Activated naive CD4-positive, alpha-beta T cell (primary cell): ENCODE measurements at places on chromosomes 2 and 18.

GRCh38 chr18:79275992-79276391, 119.7 kb upstream of the NFATC1 start:
- DNase-seq: no peak

DNA sequence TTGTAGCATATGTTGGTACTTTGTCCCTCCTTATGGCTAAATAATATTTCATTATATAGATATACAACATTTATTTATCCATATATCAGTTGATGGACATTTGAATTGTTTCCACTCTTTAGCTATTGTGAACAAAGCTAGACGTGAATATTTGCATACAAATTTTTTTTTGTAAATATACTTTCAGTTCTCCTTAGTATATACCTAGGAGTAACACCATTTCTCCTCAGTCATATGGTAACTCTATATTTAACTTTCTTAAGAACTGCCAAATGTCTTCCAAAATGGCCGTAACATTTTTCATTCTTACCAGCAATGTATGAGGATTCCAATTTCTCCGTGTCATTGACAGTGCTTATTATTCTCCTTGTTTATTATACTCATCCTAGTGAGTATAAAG, 74.5 kb downstream of the TMEM185B start:
- no peak for DNase-seq

GRCh38 chr18:32156855-32157254, 33.0 kb upstream of the MEP1B start:
- no peak for DNase-seq

GRCh38 chr2:218384975-218385374, 2.9 kb downstream of the SLC11A1 start:
- DNase-seq: no peak

- no peak for DNase-seq
Measured at GRCh38 chr2:217409949-217410680, 550.3 kb upstream of the TNP1 start.

DNA sequence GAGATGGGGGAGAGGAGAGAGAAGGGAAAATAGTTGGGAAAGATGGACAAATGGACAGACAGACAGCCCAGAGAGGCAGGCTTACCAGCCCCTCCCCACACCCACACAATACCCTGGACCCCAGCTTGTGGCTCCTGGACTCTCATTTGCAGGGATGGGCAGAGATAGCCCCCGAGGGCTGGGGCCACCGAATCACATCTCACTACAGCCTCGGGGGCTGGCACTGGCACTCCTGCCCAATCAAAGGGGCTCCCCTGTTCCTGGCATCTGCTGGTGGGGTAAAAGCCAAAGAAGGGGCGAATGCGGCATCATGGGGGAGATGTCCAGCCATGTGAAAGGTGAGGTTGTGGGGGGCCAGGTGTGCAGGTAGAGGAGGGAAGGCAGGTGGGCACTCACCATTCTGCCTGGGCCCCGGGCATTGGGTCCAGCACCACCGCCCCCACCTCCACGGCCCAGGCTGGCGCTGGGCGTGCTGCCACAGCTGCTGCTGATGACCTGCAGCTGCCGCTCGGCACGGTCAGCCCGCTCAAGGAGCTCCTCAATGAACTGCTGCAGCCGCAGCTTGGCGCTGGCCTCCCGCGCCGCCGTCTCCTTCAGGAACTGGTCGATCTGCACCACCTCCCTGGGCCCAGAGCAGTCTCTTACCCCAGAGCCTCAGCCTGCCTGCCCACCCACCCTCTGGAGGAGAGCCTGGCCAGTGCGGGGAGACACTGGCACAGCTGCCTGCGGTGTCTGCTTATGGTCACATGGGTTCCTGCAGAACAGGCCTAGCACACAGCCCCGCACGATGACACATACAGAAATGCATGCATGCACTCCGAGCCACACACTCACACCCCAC, 18.0 kb downstream of the FBXO41 start:
- no peak for DNase-seq

DNA sequence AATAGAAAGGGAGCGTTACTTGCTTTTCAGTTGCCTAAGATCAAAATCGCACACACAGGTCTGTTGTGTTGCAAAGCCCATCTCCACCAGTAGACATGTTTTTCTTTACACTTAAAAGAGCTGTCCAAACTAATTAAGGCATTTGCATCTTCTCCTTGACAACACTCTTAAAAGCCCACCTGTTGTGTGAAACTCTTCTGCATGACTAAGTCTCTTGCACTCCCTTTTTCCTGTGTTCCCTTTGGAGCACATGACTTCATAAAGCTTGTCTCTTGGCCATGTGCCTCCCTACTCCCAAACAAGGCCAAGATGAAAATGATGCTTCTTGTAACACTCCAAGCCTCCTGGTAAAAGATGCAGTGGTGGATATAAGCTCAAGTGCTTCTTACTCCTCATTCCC, 26.1 kb downstream of the PID1 start:
- DNase-seq: no peak

GRCh38 chr2:104041351-104041750, 812.6 kb upstream of the POU3F3 start:
- no peak for DNase-seq

- DNase-seq: no peak
Measured at GRCh38 chr2:75324141-75324540, 124.8 kb upstream of the TACR1 start.

DNA sequence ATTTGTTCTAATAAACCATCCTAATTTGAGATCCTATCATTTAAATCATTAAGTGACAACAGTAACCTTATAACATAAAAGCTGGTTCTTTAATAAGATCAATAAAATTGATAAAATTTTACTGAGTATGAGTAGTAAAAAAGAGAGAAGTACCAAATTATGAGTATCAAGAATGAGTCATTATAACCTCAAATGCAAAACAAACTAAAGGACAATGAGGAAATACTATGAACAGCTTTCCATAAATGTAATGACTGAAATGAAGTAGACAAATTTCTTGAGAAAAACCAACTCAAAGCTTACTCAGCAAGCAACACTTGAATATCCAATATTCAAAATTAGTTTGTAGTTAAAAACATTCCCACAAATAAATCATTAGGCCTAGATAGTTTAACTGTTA, 433.0 kb downstream of the ZEB2 start:
- DNase-seq: no peak
